ENCODE measurements at places on chromosomes 1 and 21.

- DNase-seq = peak; percentile 4
These were observed 96.9 kb downstream of the KCNH1 start for GRCh38 chr1:211037095-211037494.

DNA sequence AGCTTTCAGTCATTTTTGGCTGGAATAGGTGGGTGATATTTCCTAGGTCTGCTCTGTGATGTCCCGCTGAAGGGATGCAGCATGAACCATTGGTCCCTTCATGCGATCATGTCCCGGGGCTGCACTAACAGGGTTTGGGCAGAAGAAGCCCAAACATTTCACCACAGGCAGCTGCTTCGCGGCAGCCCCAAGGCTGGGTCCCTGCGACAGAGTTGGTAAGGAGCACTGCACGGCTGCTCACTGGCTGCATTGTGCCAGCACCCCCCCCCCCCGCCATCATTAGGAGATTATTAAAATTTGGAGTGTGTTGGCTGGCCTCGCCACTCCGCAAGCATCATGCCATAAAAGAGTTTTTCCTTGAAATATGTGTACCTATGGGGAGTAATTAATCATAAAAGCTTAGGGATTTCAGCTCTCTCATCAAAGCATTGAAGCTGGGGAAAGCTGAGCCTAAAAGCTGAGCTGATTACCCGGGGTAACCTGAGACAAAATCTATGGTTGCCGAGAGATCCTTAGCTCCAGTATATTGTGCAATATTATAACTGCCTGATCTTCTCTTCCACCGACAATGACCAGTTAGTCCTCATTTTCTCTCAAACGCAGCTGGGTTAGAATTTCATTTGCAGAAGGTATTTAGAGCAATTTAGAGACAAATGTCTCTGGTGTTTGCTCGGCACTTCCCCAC, 62.5 kb downstream of the PEX14 start:
- DNase-seq = no peak

DNA sequence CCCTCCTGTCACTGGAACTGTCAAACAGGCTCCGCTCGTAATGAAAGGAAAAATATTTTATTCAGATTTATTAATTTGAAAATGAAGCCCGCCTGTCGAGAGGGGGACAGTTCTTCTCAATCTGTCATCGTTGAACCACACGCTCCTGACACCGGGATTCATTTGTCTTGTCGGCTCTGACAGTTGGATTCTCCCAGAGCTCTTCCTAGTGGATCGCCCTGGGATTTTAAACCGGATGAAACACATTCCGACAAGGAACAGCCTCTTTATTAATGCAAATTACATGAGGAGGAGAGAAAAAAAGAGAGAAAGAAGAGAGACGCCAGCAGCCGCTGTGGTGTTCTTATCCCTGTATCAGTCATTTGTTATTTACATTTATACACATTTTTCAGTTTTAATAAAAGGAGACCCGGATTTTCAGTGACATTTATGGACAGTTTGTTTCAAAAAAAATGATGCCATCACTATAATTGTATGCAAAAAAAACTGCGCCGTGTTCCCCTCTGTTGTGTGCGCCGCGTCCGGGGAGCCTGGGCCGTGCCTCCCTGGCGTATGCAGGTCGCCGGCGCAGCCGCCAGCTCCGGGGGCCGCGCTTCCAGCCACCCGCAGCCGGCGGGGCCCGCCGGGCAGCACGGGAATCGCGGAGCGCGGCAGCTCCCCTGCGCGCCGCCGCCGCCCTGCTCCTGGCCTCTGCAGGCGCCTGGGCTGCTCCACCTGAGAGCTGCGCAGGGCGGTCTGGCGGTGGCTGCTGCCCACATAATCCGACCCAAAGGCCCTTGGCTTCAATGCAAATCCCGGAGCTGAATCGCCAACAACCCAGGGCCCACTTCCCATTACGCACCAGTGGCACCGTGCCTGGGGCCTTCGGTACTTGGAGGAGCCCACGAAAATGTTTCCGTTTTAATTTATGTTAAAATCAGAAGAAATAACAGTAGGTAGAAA, 237.9 kb upstream of the PBX1 start:
- no peak for DNase-seq

GRCh38 chr21:37553078-37553481, 186.5 kb downstream of the DYRK1A start:
- no peak for DNase-seq

- DNase-seq = no peak
These were observed 55.2 kb downstream of the IRF2BP2 start for GRCh38 chr1:234554698-234555311.

DNA sequence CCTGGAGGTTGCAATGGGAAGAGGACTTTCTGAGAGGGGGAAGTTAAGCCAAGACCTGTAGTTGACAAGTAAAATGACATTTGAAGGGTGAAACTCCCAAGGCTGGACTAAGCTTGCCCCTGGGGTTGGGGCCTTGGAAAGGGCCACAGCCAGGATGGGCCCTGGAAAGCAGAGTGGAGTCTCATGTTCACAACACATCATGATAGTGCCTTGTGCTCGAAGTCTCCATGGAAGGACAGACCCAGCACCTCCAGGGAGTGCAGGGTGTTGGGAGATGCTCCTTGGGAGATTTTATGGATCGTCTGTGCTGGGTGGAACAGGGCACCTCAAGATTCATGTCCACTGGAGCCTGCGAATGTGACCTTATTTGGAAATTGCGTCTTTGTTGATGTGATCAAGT, 55.6 kb upstream of the ACTRT2 start:
- DNase-seq = no peak

DNA sequence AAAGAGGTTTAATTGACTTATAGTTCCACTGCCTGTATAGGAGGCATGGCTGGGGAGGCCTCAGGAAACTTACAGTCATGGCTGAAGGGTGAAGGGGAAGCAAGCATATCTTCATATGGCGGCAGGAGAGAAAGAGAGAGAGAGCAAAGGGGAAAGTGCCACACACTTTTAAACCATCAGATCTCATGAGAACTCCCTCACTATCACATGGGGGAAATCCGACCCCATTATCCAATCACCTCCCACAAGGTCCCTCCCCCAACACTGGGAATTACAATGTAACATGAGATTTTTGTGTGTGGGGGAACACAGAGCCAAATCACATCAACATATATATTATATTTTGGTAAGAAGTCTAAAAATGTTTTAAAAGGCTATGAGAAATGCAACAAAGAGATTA, 27.2 kb downstream of the FABP3 start:
- DNase-seq = no peak

DNA sequence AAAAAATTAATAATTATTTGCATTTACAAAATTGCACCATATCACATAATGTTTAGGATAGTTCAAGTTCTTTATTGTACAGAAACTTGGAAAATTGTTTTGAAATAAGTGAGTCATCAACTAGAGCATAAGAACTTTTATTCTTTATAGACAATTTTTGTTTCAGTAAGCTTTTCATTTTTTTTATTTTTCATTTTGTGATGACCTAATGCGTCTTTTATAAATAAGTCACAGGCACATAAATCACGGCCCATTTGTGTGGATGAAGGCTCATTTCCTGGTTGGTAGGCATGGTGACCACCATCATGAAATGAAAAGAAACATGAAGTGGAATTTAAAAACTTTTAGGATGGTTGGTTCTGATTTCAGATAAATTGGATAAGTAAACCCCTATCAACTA, 39.3 kb downstream of the SPAG17 start:
- no peak for DNase-seq

GRCh38 chr21:17746920-17747319, 72.2 kb downstream of the C21orf91 start:
- DNase-seq = no peak

- DNase-seq = no peak
These were observed 30.0 kb upstream of the RALGPS2 start for GRCh38 chr1:178694923-178695525.

GRCh38 chr1:48697066-48697707, 79.5 kb downstream of the BEND5 start:
- peak; percentile 51 for DNase-seq

DNA sequence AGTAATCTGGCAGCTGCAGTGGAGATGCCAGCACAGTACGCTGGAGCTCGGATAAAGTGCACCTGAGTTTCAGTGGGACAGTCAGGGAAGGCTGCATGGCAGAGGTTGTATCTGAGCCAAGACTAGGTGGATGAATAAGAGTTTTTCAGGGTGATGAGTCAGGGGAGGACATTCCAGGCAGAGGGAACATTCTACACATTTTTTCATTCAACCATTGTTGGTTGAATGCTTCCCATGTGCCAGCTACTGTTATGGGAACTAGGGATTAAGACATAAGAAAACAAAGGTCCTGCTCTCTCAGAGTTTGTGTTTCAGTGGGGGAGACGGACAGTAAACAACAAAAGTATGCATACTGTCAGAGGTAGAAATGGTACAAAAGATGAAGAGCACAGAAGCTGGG, 5.2 kb downstream of the LEPR start:
- DNase-seq = no peak

GRCh38 chr1:186618401-186619170, 61.6 kb downstream of the PTGS2 start:
- DNase-seq = peak; percentile 13

GRCh38 chr1:78718566-78718965, 68.9 kb downstream of the IFI44 start:
- DNase-seq = no peak

- DNase-seq = no peak
These were observed 782 bp upstream of the SDE2 start for GRCh38 chr1:225999912-226000337.

- DNase-seq = no peak
These were observed 16.9 kb downstream of the SLC35A3 start for GRCh38 chr1:99986656-99987225.

DNA sequence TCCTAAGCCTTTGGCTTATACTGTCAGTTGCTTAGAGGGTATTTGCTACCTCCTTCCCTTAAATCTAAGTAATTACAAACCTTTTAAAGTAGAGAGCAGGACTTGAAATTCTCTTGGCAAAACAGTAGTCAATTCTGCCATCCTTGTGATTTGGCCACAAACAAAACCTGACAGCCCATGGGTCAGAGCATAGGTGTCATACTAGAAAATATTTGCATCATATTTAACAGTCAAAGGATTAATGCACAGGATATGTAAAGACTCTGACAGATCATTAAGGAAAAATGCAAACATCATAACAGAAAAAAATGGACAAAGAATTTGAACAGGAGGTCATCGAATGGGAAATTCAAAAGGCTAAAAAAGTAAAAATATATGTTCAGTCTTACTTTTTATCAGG, 50.5 kb downstream of the ZFYVE9 start:
- DNase-seq = no peak

- DNase-seq = no peak
These were observed 11.5 kb downstream of the FCRL5 start for GRCh38 chr1:157540852-157541251.

DNA sequence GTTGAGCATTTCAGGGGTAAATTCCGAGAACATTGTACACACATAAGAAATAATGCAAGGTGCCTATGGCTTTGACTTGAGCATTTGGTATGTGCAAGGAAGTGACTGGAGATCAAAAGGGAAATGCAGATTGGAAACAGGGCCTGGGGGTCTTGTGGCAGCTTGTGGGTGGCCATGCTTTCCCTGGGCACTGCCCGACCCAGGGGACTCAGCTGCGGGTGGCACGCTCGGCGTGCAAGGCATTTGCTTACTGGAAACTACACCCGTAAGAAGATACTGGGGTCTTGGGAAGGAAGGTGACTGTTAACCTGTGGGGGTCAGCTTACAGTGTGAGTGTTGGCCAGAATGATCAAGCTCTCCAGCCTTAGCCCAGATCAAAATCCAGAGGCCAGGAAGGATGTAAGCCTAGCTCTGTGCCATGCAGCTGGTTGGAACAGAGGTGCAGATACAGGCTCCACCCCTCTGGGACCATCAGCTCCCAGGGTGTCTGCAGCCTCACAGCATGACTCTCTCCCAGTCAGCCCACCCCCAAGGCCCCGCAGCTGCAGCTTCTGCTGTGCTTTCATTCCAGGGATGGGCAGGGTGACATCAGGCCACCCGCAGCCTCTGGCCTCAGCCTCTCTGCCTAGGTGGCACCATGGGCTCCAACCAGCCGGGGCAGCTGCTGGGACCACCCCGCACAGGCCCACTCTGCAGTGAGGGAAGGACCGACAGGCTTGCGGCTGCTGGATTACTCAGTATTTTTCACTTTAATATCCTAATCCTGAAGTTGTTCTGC, 55.1 kb downstream of the KIF26B start:
- no peak for DNase-seq

- DNase-seq = no peak
These were observed 301.8 kb upstream of the DUSP10 start for GRCh38 chr1:222043444-222044292.

- DNase-seq = no peak
These were observed 150.6 kb downstream of the RHOU start for GRCh38 chr1:228885845-228886244.

GRCh38 chr1:41890825-41891198, 27.9 kb downstream of the HIVEP3 start:
- DNase-seq = no peak

GRCh38 chr1:95850763-95851162, 616.8 kb downstream of the RWDD3 start:
- DNase-seq = no peak

DNA sequence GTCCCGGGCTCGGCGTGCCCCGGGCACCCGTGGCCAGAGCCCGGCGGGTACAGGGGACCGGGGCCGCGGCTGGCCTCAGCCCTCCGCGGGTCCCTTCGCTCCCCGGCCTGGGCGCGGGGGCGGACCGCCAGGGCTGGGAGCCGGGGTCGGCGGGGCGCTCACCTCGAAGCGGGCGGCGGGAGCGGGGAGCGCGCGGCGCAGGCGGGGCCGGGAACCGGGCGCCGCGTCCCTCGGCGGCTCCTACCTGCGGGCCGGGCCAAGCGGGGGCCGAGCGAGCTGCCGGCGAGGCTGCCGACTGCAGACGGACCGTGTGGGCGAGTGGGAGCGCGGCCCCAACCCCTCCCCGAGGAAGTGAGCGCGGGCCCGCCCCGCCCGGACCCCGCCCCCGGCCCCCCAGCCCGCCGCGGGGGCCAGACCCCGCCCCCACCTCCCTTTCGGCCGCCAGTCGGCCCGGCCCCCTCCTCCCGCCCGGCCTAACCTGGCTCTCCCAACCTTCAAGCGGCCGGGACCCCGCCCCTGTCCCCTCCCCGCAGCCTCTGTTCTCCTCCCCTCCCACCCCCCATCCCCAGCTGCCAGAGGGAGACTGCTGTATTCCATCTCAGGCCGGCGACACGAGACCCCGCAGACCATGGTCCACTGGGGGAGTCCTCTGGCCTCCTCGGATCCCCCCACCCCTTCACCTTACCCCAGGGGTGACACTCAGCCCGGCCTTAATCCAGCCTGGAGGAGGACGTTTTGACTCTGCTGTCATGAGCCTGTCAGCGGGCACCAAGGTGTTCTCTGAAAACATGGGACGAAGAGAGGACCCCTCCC, at the start of gene FHL3:
Gene FHL3, minus strand, starts transcription at position 320 of the 813 bp plus-strand sequence. CDS start 6,102 bp downstream, outside the sequence.
- DNase-seq = peak; percentile 57

- no peak for DNase-seq
These were observed 130.4 kb downstream of the ATP1B1 start for GRCh38 chr1:169236880-169237279.

- no peak for DNase-seq
These were observed 58.9 kb upstream of the LAPTM5 start for GRCh38 chr1:30816211-30817076.

DNA sequence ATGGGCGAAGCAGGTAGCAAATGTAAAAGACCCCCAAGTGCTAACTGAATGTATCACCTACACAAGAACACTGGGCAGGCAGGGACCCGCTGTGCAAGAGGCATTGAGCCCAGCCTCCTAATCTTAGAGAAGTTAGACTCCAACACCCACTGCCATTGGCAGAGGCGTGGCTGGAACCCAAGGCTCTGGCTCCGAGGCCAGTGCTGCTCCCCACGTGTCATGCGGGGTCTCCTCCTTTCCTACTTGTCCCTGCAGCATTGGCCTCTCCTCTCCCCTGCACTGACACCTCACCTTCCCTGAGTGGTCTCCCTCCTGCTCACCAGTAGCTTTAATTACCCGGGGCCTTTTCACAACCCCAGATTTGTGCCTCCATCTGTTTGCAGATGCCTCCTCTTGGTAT, 107.0 kb downstream of the GALNT2 start:
- no peak for DNase-seq

- DNase-seq = no peak
These were observed 176.1 kb downstream of the CACNA1E start for GRCh38 chr1:181659321-181659957.
